ENCODE measurements at places on chromosomes 13 and 19. TPM values are rescaled to one million over a fixed set of nuclear protein-coding genes. Genes with fewer than 3 reads are reported as not detected.

DNA sequence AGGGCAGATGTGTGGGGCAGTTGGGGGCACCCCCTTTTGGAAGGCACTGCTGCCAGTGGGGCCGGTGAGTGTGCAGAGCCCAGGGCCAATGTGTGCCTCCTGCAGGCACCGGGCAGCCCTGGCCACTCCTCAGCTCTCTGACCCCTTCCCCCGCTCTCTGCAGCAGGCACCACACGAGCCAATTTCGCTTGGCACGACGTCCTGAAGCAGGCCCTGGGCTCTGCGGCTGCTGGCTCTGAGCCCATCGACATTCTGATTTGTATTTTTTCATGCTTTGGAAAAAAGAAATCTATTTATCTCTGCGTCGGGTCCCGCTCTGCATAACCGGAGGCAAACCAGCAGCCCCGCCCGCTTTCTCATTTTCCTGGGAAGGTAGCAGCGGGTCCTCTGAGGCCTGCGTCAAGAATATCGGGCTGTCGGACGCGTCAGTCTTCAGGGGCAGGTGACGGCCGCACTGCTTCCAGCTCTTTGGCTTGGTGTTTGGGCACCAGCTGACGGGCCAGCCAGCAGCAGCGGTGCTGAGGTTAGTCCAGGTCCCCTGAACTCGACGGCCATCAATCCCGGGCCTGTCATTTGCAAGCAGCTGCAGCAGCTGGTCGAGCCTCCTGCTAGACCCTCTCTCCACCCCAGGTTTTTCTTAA lies 134.3 kb downstream of the KDM4B start:
- H3K36me3 ChIP-seq, result no peaks in the 10 kb centered on the region
- no peaks in the 10 kb centered on the region for H3K4me1 ChIP-seq
- H3K27me3 ChIP-seq, result no peaks in the 10 kb centered on the region
- peak; percentile 46 for DNase-seq

The EXOC3L2 gene
- total RNA-seq, result 0.66 TPM

GRCh38 chr19:2487842-2488241 lies 11.9 kb downstream of the GADD45B start:
- H3K27ac ChIP-seq, result no peak overlapping the region
- H3K4me3 ChIP-seq, result no peak overlapping the region
- no peak for DNase-seq
- no peaks in the 10 kb centered on the region for H3K27me3 ChIP-seq
- H3K36me3 ChIP-seq, result no peaks in the 10 kb centered on the region

GRCh38 chr19:57382806-57383488 lies 6.7 kb upstream of the ZNF548 start:
- H3K4me3 ChIP-seq, result no peak overlapping the region
- no peaks in the 10 kb centered on the region for H3K4me1 ChIP-seq
- no peak overlapping the region for H3K27ac ChIP-seq
- peaks cover 2% of the 10 kb centered on the region for H3K36me3 ChIP-seq

DNA sequence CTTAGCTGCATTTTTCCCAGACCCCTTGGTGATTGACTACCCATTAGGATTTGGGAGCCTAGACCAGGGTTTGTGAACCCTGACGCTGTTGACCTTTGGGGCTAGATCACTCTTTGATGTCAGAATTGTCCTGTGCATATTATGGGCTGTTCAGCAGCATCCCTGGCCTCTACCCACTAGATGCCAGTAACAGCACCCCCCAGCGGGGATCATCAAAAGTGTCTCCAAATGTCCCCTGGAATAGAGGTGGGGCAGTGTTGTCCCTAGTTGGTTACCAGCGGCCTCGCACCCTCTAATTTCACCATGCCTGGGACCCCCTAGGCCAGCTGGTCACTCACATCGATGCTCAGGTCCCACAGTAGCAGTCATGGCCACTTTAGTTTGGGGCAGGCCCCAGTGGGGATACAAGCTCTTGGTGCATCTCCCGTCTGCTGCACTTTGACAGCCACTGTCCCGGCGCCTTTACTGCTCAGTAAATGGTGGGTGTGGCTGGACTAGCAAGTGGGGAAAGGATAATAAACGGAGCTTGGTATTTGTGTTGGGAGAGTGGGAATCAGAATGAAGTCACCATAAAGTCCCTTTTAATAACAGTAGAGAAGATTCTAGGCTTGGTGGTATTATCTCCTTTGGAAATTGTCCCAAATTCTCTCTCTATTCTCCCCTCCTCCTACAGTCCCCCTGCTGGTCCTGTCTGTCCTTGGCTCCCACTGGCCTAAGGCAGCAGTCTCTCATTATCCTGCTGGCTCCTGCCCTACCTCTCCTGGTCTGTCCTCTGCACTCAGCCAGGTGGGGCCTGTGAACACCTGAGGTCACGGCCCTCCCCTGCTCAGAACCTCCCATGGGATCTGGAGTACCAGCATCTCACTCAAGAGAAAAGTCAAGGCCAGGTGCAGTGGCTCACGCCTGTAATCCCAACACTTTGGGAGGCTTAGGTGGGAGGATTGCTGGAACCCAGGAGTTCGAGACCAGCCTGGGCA lies 80.6 kb downstream of the SIPA1L3 start:
- no peak overlapping the region for H3K4me3 ChIP-seq
- no peak for DNase-seq
- no peaks in the 10 kb centered on the region for H3K27me3 ChIP-seq
- no peaks in the 10 kb centered on the region for H3K36me3 ChIP-seq
- no peak overlapping the region for H3K27ac ChIP-seq
- H3K4me1 ChIP-seq, result no peaks in the 10 kb centered on the region

The TNFSF9 gene
- total RNA-seq, result 0.72 TPM

- no peaks in the 10 kb centered on the region for H3K27me3 ChIP-seq
- peaks cover 8% of the 10 kb centered on the region for H3K36me3 ChIP-seq
- H3K27ac ChIP-seq, result no peak overlapping the region
- H3K4me3 ChIP-seq, result no peak overlapping the region
- H3K4me1 ChIP-seq, result no peaks in the 10 kb centered on the region
These were observed 5.1 kb downstream of the FGF22 start for GRCh38 chr19:644789-645188.

DNA sequence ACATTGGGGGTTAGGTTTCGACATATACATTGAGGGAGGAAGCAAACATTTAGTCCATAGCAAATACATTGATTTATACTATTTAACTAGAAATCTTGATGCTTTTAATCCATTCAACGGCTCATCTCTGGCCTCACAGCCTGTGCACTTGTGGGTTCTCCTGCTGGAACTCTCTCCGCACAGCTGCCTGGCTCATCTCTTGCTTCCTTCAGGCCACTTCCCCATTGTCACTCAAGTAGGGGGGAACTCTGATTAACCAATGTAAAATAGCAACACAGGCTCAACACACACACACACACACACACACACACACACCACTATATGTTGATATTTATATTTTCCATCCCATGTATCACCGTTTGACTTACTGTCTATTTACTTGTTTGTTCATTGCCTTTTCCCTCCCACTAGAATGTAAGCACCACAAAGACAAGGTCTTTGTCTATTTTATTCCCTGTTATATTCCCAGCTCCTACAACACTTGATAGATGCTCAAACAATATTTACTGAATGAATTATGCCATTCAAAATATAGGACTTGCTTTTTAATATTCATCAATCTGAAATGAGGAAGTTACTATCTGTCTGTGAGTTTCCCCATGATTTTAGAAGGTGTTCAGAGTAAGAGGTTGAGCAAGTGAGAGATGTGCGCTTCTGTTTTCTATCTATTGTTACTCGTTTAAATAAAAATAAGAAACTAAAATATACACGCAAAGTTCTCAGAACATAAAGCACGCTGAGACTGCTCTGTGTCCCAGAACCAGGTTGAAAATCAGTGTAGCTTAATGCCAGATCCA lies 29.8 kb upstream of the PABPC3 start:
- no peaks in the 10 kb centered on the region for H3K27me3 ChIP-seq
- no peak for DNase-seq
- no peaks in the 10 kb centered on the region for H3K36me3 ChIP-seq
- H3K4me3 ChIP-seq, result no peak overlapping the region
- H3K4me1 ChIP-seq, result no peaks in the 10 kb centered on the region
- no peak overlapping the region for H3K27ac ChIP-seq

The ZNF570 gene
- total RNA-seq, result 3.9 TPM

- H3K4me1 ChIP-seq, result peaks cover 2% of the 10 kb centered on the region
- no peak overlapping the region for H3K27ac ChIP-seq
- H3K27me3 ChIP-seq, result no peaks in the 10 kb centered on the region
- H3K36me3 ChIP-seq, result no peaks in the 10 kb centered on the region
- no peak for DNase-seq
- no peak overlapping the region for H3K4me3 ChIP-seq
These were observed 23.8 kb upstream of the C13orf42 start for GRCh38 chr13:51134763-51135365.

DNA sequence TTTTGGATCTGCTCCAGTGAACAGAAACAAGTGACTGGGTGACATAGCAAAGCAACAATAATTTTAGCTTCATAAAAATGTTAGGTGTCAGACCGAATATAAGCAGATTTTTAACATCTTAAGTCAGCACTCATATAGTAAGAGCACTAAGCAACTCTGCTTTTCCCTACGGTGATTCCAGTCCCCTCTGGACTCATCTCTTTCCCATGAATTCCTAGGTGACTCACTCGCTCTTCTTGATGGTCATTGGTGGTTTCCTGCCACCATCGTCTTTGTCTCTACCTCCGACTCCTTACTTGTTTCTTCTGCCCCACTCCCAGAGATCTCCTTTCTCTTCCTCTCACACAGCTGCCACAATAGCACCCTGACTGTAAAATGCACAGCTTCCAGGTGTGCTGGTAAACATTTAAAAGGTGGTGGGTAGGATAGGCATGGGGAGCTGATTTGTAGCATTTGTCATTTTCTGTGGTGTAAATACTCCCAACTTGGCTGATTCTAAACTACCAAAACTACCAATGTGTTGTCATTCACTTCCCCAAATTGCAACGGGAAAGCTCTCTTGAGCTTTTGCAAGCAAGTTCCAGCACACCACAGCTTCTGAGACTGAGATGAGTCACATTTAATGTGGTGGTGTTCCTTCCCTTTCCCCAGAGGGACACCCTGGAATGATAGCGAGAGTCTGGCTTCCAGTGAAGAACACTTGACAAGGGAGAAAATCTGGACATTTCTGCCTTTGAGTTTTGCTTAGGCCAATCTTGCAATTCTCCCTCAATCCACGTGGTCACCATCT lies 42.8 kb upstream of the CLDN10 start:
- H3K36me3 ChIP-seq, result no peaks in the 10 kb centered on the region
- peaks cover 7% of the 10 kb centered on the region for H3K27me3 ChIP-seq
- H3K27ac ChIP-seq, result no peak overlapping the region
- H3K4me3 ChIP-seq, result no peak overlapping the region

The PSPN gene
- total RNA-seq, result 1.2 TPM

The PNPLA6 gene
- total RNA-seq, result 163 TPM

DNA sequence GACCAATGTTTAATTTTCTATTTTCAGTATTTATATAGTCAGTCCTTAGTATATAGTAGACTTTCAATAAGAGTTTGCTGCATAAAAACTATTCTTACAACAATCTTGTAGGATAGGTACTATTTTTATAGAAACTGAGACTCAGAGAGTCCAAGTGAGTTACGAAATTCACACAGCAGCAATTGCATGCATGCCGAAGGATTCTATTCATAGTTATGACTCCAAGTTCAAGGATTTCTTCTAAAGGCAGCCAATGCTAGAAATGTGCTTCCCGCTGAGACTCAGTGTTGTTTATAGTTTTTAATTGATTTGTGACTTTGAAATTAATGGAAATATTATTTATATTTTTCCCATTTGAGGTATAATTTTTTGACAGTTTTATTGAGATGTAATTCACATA lies 62.7 kb upstream of the CSNK1A1L start:
- no peaks in the 10 kb centered on the region for H3K36me3 ChIP-seq
- no peak overlapping the region for H3K4me3 ChIP-seq
- DNase-seq, result no peak
- no peaks in the 10 kb centered on the region for H3K27me3 ChIP-seq

DNA sequence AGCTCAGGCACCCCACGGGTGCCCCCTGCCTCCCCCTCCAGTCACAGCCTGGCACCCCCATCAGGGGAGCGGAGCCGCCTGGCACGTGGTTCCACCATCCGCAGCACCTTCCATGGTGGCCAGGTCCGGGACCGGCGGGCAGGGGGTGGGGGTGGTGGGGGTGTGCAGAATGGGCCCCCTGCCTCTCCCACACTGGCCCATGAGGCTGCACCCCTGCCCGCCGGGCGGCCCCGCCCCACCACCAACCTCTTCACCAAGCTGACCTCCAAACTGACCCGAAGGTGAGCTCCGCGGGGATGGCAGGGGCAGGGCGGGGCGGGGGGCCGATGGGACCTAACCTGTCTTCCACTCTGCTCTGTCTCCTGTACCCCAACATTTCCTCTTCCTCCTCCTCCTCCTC lies 25.0 kb downstream of the CKM start:
- no peaks in the 10 kb centered on the region for H3K4me1 ChIP-seq
- no peak for DNase-seq
- H3K4me3 ChIP-seq, result no peak overlapping the region
- no peaks in the 10 kb centered on the region for H3K27me3 ChIP-seq
- no peak overlapping the region for H3K27ac ChIP-seq

DNA sequence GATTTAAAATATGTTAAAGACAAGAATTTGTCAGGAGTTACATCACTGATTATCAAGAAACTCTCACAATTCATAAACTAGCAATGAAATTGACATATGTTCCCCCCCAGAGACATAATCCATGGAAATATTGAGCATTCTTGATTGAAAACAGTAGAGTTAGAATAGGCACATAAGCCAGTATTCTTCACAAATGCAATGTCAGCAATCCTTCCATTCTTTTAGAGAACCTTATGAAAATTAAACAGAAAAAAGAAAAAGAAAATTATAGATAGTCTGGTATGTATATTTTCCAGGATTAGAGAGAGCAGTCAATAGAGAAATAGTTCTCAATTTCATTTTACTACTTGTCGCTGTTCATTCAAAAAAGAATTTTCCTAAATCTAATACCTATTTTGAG lies 458.4 kb downstream of the EFNB2 start:
- H3K36me3 ChIP-seq, result no peaks in the 10 kb centered on the region
- no peak overlapping the region for H3K27ac ChIP-seq
- no peak overlapping the region for H3K4me3 ChIP-seq
- H3K4me1 ChIP-seq, result no peaks in the 10 kb centered on the region
- no peaks in the 10 kb centered on the region for H3K27me3 ChIP-seq
- DNase-seq, result no peak

The SPTBN4 gene
- not detected for total RNA-seq

- no peaks in the 10 kb centered on the region for H3K36me3 ChIP-seq
- no peak overlapping the region for H3K4me3 ChIP-seq
- H3K27ac ChIP-seq, result no peak overlapping the region
- no peaks in the 10 kb centered on the region for H3K4me1 ChIP-seq
- DNase-seq, result no peak
These were observed 10.7 kb downstream of the PTPRH start for GRCh38 chr19:55198651-55199050.

DNA sequence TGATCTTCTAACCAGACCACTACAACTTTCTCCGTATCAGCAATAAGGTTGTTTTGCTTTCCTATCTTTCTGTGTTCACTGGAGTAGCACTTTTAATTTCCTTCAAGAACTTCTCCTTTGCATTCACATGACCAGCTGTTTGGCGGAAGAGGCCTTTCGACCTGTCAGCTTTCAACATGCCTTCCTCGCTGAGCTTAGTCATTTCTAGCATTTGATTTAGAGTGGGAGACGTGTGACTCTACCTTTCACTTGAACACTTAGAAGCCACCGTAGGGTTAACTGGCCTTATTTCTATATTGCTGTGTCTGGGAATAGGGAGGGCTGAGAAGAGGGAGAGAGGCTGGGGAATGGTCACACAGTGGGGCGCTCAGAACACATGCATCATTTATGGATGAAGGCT lies 104.7 kb downstream of the TUBGCP3 start:
- no peak overlapping the region for H3K27ac ChIP-seq
- H3K4me1 ChIP-seq, result no peaks in the 10 kb centered on the region
- no peak overlapping the region for H3K4me3 ChIP-seq
- peaks cover 2% of the 10 kb centered on the region for H3K36me3 ChIP-seq

The APOE gene
- 1.5 TPM for total RNA-seq

Measured in endothelial cell of umbilical vein (primary cell).